Gastroesophageal sphincter (tissue), 4 donors: ENCODE measurements at places on chromosomes 12 and 14. TPM values are rescaled to one million over a fixed set of nuclear protein-coding genes. Genes with fewer than 3 reads are reported as not detected.

DNA sequence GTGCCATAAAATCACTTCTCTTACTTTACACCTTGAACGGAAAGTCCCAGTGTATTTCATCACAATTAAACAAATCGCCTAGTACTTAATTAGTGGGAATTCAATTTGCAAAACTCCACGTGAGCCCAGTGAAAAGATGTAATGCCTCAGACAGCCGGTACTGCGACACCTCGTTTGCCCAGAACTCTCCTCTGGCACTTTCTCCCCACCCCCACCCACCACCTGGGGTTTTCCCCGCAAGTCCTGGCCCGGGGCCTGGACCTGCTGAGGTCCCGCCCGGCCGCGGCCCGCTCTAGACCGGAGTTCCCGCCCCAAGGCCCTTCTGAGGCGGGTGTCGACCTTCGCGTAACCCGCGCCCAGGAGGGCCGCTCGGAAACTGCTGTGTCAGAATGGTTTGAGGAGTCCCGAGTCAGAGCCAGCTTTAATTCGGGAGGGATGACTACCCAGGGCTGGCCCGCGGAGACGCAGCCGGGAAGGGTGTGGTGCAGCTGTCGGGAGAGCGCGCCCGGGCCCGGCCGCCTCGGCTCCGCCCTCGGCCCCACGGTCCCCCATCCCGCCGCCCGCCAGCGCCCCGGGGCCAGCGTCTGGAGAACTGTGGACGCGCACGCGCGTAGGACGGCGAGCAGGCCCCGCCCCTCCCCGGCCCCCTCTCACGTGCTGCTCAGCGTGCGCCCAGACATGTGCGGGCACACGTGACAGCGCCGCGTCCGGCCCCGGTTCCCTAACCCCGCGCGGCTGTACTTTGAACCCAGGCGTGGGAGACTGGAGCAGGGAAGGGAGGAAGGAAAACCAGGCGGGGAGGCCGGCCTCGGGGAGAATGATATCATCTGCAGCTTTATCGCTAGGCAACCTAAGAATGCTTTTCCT, 10.8 kb downstream of the BHLHE41 start:
- ATAC-seq = peak; percentile 90

DNA sequence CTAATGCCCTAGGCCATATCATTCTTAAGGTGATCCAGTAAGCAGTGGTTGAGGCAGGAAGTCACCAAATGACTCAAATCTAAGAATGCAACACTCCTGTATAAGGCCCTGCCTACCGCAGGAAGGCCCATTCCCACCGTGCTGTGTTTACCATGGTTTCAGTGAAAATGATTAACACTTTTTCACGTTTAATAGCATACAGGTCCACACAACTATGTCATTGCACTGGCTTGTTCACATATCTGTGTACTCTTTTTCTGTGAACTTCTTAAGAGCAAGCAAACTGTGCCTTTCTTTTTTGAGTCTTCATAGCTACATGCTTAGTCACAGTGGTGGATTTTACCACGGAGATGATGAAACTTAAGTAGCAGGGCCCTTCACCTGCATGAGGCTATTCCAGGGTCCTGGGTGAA, 214.9 kb downstream of the CNTN1 start:
- no peak for ATAC-seq

- ATAC-seq = no peak
These were observed 773.7 kb downstream of the BCL11B start for GRCh38 chr14:98498019-98498885.

DNA sequence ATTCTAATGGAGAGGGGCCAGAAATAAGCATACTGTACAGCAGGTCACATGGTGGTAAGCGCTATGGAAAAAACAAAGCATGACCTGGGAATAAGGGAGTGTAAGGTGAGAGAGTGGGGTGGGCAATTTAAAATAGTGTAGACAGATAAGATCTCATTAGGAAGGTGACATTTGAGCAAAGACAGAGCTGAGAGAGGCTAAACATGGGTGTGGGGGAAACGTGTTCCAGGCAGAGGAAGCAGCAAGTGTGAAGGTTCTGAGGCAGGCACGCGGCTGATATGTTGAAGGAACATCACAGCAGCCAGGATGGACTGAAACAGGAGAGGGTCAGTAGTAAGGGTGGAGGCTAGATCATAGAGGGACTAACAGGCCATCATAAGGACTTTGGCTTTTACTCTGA, 126.8 kb downstream of the SAMD4A start:
- ATAC-seq = no peak

Gene HIF1A
- 84.3 TPM for total RNA-seq
